IgD-negative memory B cell (primary cell): ENCODE measurements at places on chromosomes 7 and 10. TPM values are rescaled to one million over a fixed set of nuclear protein-coding genes. Genes with fewer than 3 reads are reported as not detected.

TMEM140 gene
- polyA plus RNA-seq, result 34.7 TPM

C10orf90 gene
- polyA plus RNA-seq, result not detected

FAM237B gene
- polyA plus RNA-seq, result not detected

SP4 gene
- 12.6 TPM for polyA plus RNA-seq

CABCOCO1 gene
- polyA plus RNA-seq, result not detected
